ENCODE measurements at places on chromosomes 2 and 18. TPM values are rescaled to one million over a fixed set of nuclear protein-coding genes. Genes with fewer than 3 reads are reported as not detected.

The CHRND gene
- total RNA-seq, result not detected

The ZC3H6 gene
- 7.3 TPM for total RNA-seq

The SYT4 gene
- total RNA-seq, result 4.6 TPM

The DSC3 gene
- total RNA-seq, result 1.2 TPM

The GIGYF2 gene
- 72.3 TPM for total RNA-seq

The THUMPD2 gene
- 16.5 TPM for total RNA-seq

The ALPI gene
- total RNA-seq, result not detected

The IL1R2 gene
- not detected for total RNA-seq

The RUFY4 gene
- not detected for total RNA-seq

The KLHL30 gene
- 0.07 TPM for total RNA-seq

- no peak for DNase-seq
These were observed 98.1 kb downstream of the PARD3B start for GRCh38 chr2:204643326-204643725.

- DNase-seq, result no peak
These were observed 121.5 kb upstream of the GYPC start for GRCh38 chr2:126534478-126534877.

GRCh38 chr2:3480352-3481010, 38.9 kb downstream of the ADI1 start:
- no peak for DNase-seq

DNA sequence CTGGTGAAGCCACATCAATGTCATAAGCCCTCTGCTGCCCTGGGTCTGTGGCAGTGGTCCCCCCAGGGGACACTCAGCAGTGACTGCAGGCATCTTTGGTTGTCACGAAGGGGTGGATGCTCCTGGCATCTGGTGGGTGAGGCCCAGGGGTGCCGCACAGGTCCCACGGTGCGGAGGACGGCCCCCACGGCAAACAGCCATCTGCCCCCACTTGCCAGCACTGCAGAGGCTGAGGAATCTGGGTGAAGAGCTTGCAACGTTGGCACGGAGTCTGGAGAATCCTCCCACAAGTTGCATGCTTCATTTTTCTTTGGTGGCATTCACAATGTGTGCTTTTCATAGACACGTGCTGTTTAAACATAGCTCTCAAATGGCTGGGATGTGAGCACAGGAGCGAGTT, 105.1 kb upstream of the PXDN start:
- DNase-seq, result no peak

- no peak for DNase-seq
These were observed 73.0 kb upstream of the NOSTRIN start for GRCh38 chr2:168729455-168729854.

GRCh38 chr2:190181123-190181669, 118.7 kb upstream of the MSTN start:
- no peak for DNase-seq

DNA sequence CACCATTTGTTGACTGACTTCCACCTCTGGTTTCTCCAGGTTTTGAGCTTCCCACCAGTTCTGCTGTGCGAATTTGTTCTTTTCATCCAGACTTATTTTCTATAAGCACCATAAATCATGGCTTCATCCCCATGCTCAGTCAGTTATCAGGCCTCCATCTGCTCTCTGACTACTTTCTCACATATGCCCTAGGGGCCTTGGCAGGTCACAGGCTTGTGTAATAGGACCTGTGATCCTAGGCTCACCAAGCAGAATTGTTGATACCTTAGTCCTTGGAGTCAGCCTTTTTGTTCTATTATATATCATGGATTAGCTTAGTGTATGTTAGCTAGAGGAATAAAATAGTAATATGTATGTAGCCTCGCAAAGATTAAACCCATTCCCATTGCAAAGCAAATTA, 284.2 kb upstream of the TANK start:
- no peak for DNase-seq

DNA sequence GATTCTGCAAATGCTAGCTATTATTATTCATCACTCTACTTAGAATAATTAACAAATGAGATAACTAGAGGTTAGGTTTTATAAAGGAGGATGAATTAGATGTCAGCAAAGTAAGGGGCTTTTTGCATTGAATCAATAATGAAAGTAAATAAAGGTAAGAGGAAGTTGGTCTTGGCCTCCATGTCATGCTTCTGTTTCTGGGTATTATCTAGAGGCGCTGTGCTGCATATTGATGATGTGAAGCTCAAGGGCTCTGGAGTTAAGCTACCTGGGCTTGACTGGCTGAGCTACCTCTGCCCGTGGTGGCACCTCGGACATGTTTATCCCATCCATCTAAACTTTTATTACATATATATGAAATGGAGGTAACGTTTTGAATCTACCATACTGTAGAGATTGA, 350.9 kb downstream of the PARD3B start:
- no peak for DNase-seq

DNA sequence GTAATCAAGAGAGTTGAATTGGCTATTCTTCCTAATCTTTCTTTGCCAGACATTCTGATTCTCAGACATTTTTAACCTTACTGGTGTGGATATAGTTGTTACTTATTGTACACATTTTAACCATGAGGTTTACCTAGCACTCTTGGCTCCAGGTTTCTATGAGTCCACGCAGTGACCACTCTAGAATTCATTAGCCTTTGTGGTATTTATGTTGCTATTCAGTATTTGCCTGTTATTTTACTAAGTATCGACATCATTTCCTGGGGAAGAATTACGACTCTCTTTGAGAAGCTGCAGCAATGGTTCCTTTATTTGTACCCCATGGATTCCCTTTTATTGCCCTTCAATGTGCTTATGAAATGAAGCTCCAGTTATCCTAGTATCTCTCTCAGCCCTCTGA, 120.7 kb downstream of the RDH14 start:
- DNase-seq, result no peak

DNA sequence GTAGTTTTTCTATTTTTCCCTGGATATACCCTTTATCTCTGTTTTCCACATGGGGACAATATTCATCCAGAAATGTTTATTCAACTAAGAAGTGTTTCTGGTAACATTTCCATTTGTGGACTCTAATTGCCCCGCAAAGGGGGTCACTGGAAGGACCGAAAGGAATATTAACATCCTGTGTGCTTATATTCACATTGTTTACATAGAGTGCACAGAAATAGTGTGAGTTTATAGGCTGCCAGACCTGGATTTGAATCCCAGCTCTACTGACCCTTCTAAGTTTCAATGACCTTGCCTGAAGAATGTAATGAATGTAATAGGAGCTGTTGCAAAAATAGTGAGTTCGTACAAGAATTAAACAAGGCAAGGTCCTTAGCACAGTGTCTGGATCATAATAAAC, 152.9 kb upstream of the NCKAP5 start:
- DNase-seq, result no peak

GRCh38 chr2:230358305-230358704, 31.3 kb downstream of the SP140L start:
- no peak for DNase-seq

DNA sequence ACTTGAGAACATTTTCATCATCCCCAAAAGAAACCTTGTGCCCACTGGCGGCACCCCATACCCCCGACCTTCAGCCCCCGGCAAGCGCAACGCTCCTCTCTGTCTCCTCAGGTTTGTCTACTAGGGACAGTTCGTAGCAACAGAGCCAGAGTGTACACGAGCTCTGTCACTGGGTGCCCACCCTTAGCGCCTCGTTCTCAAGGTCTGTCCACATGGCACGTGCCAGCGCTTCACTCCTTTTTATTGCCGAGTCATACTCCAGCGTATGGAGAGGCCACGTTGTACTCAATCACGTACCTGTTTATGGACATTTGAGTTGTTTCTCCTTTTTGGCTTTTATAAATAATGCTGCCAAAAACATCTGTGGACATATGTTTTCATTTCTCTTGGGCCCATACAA, 30.3 kb upstream of the GPC1 start:
- DNase-seq, result no peak

- no peak for DNase-seq
These were observed 4.7 kb downstream of the CDH19 start for GRCh38 chr18:66599190-66599589.

DNA sequence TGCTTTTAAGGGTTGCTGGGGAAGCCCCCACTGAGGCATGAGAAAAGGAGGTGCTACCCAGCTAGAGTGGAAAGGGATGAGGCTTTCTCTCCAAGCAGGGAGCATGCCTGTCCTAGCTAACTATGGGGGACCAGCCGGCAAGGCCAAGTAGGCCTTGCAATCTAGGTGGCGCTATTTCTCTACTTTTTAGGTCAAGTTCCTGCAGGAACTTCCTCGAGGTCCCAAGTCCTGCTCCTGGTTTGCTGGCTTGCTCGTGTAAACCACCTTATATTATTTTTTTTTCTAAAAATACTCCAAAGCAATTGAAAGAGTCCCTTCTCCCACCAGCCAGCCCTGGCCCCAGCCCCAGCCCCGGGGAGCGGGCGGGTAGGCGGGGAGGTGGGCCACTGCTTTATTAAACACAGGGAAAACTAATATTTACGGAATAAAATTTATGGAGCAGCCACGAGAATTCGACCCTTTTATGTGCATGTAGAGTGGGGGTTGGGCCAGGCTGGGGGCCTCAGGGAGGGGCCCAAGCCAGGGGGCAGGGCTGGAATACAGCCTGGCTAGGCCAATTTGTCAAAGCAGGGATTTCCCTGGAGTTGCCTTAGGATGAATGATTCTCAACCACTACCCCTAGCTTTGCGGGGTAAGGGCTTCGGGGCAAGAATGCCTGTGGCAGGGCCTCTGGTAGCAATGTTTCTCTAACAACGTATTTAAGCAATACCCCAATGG, 12.8 kb upstream of the IHH start:
- DNase-seq, result no peak

DNA sequence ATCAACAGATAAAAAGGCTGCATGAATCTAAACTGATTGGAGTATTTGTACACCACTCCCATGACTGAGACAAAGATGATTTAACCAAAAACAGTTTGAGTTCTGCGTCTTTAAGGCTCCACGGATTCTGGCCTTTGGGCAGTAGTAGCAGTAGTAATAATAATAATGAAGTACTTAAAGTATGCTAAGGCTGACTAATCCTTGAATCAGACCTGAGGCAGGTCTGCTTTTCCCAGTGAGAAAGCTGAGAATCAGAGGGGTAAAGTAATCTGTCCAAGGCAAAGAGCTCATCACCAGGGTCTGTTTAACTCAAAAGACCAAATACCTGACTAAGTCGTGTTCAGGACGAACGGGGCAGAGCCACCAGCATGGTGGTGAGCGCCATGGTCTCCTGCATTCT, 61.4 kb downstream of the ID2 start:
- no peak for DNase-seq

DNA sequence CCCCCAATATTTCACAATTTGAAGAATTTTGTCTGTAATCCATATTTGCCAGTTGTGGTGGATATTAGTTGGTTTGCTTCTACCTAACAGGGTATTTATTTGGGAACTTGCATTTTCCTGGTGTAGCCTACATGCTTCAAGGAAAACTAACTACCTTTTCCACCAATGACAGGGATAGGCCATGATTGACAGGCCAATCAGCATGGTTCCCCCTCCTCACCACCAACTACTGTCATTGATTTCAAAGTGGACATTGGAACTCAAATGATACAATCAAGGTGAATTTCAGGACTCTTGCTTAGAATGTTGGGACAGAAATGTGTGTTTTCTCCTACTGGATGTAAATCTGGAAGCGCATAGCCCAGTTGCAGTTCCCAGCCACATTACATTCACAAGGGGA, 10.1 kb upstream of the TANC1 start:
- no peak for DNase-seq

DNA sequence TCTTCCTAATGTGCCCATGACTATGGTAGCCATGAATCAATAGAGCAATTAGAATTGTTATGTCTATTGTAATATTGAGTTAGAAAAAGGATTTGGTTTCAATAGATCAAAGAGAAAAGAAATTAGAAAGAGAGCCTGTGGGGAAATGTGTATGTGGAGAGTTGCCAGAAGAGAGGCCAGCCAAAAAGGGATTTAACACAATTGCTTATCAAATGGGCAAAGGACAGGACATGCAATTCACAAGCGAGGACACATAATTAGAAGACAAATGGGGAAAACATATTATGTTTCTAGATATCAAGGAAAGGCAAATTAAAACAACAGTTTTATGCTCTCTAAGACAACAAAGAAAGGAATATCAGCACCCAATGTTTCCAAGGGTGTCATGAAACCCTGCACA, 403.2 kb upstream of the KLHL29 start:
- DNase-seq, result no peak

DNA sequence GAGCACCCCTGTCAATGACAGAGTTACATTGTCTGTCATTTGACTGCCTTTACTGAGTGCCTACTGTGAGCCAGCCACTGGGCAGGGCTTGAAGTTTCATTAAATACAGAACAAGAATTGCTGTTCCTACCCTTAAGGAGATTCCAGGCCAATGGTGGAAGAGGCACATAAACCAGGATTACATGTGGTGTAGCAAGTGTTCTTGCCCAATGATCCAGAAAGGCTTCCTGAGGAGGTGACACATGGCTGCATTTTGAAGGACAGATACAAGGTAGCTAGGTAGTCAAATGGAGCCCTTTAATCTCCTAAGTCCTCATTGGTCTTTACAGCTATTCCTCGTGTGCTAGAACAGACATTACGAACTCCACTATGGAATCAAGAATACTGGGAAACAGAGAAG, 312.7 kb downstream of the ETAA1 start:
- DNase-seq, result no peak

DNA sequence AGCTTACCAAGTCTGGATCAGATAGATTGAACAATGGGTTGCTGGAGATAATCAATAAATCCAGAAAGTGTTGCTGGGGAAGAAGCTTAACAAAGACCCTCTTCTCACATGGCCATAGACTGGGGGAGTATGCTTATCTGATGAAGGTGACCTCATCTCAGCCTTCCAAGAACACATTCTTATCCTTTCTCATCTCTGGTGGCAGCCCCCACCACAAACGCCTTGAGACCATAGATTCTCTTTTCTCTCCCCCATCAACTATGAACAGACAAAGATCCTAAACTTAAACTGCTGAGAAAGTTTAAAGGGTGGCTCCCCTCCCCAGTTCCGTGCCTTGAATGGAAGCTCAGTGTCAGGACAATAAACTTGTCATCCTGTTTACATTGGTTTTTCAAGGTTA, 428.7 kb upstream of the TRIB2 start:
- DNase-seq, result no peak

DNA sequence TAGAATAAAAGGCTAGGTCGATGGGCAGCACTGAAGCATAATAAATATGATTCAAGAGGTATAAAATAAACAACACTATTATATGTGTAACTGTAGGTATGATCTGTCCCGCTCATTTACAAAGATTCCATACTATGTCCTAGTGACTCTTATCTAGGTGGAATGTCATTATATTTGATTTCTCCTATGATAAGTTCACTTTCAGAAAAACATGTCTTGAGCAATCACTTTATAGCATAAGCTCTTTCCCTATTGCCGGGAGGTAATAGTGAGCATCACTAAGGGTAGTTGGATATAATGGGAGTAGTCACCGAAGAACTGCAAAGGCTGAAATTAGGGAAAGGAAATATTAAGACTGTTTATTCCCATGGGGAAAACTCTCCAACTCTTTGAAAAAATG, 330.3 kb upstream of the THUMPD2 start:
- DNase-seq, result no peak

- DNase-seq, result no peak
These were observed 23.4 kb upstream of the TANK start for GRCh38 chr2:161136696-161137324.

Data from progenitor cell of endocrine pancreas (in vitro differentiated cells).